ENCODE measurements at places on chromosomes 12 and 14.

DNA sequence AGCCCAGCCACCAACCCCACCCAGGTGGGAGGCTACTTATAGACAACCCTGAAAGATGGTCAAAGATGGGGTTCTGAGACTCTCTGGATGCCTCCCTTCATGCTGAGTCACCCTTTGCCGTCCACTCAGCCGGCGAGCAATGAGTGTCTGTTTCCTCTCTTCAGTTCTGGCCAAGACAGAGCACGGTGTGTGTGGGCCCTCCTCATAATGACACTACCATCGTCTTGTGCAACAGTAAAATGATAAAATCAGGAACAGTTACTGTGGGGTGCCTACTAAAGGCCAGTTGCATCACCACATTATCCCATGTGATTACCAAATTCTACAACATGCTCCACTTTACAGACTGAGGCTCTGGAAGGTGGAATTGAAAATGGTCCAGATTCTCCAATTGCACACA is 7.0 kb upstream of the BDKRB1 start:
- DNase-seq, result no peak

GRCh38 chr14:102389246-102389645 is 26.5 kb downstream of the TECPR2 start:
- no peak for DNase-seq

DNA sequence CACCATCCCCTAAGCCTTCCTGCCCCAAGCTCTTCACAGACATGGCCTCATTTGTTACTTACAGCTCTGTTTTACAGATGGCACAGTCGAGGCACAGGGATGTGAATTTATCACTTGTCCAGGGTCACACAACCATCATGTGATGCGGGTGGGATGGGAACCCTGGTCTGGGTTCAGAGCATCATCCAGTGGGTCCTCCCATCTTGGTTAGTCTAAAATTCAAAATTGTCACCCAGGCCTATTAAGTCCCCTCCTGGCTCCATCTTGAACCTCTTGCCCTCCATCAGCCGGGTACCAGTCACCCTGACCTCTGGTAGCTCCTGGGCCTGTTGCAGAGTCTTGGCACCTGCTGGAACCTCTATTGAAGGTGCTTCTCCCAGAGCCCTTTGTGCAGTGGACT is 52.9 kb downstream of the ACACB start:
- no peak for DNase-seq

DNA sequence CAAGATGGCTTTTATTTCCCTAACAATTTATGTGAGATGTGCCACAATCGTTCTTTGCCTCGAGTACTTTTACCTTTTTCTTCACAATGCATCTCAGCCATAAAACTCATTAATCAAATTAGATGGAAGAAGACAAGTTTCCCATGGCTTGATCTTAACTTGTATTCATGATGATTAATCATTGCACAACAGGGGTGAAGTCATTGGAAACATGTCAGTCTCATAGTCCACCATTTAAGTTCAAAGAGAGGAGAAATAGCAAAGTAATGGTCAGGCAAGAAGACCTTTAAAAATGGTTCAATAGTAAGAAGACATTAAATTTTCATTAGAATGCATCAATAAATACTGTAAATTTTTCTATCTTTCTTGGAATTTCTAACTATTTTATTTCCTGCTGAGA is 136.3 kb downstream of the FOXG1 start:
- DNase-seq, result no peak

DNA sequence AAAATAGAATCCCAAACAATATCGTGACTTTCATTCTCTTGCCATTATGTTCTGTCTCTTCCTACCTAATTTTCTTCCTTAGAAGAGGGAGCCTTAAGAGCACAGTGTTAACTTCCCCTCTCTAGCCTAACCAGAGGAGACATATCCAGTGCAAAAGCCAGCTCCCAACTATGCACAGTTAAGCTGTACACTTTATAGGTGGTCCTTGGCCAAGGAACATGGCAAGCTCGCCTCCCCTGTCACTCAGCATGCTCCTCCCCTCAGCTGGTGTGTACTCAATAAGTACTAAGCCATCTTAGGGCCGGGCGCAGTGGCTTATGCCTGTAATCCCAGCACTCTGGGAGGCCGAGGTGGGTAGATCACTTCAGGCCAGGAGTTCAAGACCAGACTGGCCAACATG is 255.1 kb upstream of the TMPO start:
- DNase-seq, result no peak

DNA sequence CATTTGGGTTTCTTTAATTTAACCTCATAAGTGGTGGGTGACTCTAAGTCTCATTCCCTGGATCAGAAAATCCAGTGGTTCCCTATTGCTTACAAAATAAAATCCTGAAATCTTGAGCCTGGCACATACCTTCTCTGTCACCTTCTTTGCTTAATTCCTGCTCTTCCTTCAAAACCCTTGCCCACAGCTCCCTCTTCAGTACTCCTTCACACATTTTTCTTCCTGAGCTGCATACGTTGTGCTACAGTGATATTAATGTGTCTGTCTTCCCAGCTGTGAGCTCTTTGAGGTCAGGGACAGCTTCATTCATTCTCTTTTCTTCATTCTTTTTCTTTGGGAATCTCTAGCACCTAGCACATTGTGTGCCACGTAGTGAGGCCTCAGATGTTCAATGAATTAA is 9.5 kb downstream of the TSPAN11 start:
- no peak for DNase-seq
